ENCODE measurements at places on chromosomes 12 and 14. TPM values are rescaled to one million over a fixed set of nuclear protein-coding genes. Genes with fewer than 3 reads are reported as not detected.

- no peak overlapping the region for H3K27ac ChIP-seq
- DNase-seq: no peak
- no peaks in the 10 kb centered on the region for H3K4me1 ChIP-seq
- peaks cover 78% of the 10 kb centered on the region for H3K36me3 ChIP-seq
Measured at GRCh38 chr12:115962216-115962615, 315.3 kb downstream of the MED13L start.

Gene FGF23
- not detected for total RNA-seq

- peaks cover 29% of the 10 kb centered on the region for H3K27me3 ChIP-seq
- H3K36me3 ChIP-seq: no peaks in the 10 kb centered on the region
- H3K27ac ChIP-seq: no peak overlapping the region
- DNase-seq: no peak
Measured at GRCh38 chr14:26596543-26597061, 1.2 kb downstream of the NOVA1 start.

Gene TMEM30B
- total RNA-seq: 9.1 TPM

Gene RAD9B
- total RNA-seq: 0.31 TPM

Gene ZDHHC22
- not detected for total RNA-seq

GRCh38 chr14:100882026-100882967, 21.2 kb downstream of the RTL1 start:
- no peaks in the 10 kb centered on the region for H3K36me3 ChIP-seq
- H3K4me3 ChIP-seq: no peak overlapping the region
- DNase-seq: no peak
- H3K27me3 ChIP-seq: peaks cover 8% of the 10 kb centered on the region

GRCh38 chr12:76556368-76556767, 3.2 kb downstream of the OSBPL8 start:
- H3K36me3 ChIP-seq: no peaks in the 10 kb centered on the region
- no peak overlapping the region for H3K27ac ChIP-seq
- H3K27me3 ChIP-seq: no peaks in the 10 kb centered on the region

Measured in CD4-positive, alpha-beta T cell (primary cell).